ENCODE measurements at places on chromosomes 7 and 10. TPM values are rescaled to one million over a fixed set of nuclear protein-coding genes. Genes with fewer than 3 reads are reported as not detected.
A peak's percentile ranks its signal among the peaks of the same experiment; 100 is the strongest.

Gene SGMS1
- total RNA-seq: 29.1 TPM

DNA sequence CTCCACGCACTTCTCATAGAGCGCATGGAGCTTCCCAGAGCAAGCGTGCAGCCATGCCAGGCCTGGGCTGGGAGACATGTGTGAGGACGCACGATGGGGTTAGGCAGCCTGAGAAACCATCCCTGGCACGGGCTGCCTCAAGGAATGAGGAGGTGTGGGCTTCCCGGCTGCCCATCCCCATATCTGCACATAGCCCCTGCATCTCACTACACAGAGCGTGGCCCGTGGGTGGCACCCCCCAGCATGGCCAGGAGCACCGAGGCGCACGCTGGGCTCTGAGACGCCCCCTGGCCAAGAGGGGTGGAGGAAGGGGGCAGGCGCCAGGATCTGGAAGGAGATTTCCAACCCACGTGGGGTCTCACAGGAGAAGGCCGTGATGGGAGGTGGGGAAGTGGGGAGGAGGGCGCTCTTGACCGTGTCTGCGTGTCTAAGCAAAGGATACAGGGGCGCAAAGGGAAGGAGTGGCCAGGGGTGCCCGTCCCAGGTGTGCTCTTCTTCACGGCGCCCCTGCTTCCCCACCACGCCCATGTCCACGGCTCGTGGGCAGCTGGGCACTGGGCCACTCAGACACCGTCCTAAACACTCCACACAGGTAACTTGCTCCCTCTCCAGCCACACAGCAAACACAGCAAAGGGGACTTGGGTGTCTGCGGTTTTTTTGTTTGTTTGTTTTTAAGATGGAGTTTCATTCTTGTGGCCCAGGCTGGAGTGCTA, 340.5 kb downstream of the PTPRN2 start:
- DNase-seq: no peak
- no peak overlapping the region for H3K27ac ChIP-seq
- no peaks in the 10 kb centered on the region for H3K4me1 ChIP-seq
- H3K36me3 ChIP-seq: no peaks in the 10 kb centered on the region

Gene EVX1
- 0.25 TPM for total RNA-seq

Gene PIK3AP1
- total RNA-seq: 7.1 TPM

DNA sequence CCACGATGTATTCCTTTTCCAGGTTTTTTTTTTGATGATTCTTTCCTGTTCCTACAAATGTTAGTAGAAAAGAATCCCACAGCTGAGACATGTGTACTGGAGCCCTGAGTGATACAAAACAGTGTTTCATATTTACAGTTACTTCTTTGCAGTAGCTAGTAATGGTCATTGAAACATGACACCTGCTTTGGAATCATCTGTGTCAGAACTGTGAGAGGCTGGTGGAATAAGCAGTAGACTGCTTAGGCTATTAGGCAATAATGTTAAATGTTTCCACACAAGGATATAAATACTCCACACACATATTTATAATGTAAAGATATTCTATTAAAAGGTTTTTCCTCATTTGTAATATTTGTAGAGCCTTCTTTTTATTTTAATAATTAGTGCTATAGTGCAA, 394.0 kb downstream of the THSD7A start:
- no peak overlapping the region for H3K27ac ChIP-seq
- no peaks in the 10 kb centered on the region for H3K36me3 ChIP-seq
- H3K27me3 ChIP-seq: no peaks in the 10 kb centered on the region
- H3K4me3 ChIP-seq: no peak overlapping the region
- DNase-seq: no peak

DNA sequence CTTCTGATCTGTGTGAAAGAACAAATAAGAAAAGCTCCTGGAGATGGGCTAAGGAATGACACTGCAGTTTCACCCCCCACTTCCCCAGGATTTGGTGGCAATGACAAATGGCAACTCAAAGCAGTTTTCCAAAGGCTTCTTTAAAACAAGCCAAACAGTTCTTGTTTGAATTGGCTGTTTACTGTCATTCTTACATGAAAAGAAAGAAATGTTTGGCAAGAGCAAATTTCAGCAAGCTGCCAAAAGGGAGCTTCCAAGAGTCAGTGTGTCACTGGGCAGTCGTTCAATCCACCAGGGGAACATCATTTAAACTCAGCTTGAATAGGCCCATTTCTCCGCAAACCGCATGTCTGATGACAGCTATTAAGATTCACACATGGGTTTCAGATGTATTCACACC, 119.0 kb upstream of the RHOBTB1 start:
- no peaks in the 10 kb centered on the region for H3K36me3 ChIP-seq
- no peak overlapping the region for H3K27ac ChIP-seq
- H3K27me3 ChIP-seq: no peaks in the 10 kb centered on the region

DNA sequence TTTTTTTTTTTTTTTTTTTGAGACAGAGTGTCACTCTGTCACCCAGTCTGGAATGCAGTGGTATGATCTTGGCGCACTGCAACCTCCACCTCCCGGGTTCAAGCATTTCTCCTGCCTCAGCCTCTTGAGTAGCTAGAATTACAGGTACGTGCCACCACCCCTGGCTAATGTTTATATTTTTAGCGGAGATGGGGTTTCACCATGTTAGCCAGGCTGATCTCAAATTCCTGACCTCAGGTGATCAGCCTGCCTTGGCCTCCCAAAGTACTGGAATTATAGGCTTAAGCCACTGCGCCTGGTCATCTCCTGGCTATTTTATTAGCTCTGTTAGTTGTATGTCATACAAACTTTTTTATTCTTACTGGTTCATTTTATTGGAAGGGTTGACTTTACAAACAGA, 103.0 kb downstream of the LCOR start:
- H3K27ac ChIP-seq: no peak overlapping the region
- DNase-seq: no peak
- no peaks in the 10 kb centered on the region for H3K27me3 ChIP-seq
- no peaks in the 10 kb centered on the region for H3K4me1 ChIP-seq

GRCh38 chr10:15843695-15844094, 16.6 kb downstream of the MINDY3 start:
- H3K4me3 ChIP-seq: no peak overlapping the region
- no peaks in the 10 kb centered on the region for H3K4me1 ChIP-seq
- no peak for DNase-seq
- H3K36me3 ChIP-seq: 0 out of 2 replicates have a peak, but pooled peaks cover 2% of the 10 kb centered on the region

DNA sequence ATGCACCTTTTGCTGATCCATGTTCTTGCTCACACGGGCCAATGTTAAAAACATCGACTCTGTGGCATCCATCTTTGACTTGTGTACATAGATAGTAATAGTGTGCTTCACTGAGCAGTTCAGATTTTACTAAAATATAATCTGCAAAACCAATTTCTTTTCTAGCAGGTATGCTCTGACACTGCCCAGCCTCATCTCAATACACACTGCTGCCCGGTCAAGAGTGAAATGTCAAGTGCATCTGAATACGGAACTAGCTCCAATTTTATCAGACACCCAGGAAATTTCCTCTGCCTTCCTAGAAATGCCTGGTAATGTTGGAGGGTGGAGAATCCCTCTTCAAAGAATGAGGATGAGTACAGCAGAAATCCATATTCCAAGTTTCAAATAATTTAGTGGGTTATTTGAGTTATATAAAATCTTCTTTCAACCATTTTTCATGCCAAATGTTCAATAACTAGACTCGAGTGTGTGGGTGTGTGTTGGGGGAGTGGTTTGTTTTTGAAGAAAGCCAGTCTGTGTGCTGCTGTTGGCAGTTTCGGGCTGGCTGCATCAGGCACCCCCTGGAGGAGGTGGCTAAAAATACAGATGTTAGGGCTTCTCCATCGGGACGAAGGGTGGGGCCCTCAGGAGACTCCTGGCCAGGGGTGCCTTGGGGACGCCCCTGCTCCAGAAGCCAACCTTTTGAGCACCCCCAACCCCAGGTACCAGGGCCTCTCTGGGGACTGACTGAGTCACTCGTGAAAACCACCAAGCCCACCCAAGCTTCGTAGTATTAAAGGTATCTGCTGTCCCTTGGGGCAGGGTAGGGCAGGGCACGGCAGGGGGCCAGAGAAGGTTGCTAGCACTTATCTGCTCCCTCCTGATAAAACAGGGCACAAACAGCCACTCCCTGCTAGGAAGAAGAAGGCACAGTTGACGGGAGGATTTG, 15.4 kb downstream of the CTBP2 start:
- no peaks in the 10 kb centered on the region for H3K27me3 ChIP-seq
- H3K27ac ChIP-seq: peak overlapping the region; percentile 6
- peak overlapping the region; percentile 5 for H3K4me3 ChIP-seq
- DNase-seq: peak; percentile 61
- no peaks in the 10 kb centered on the region for H3K36me3 ChIP-seq
- peaks cover 62% of the 10 kb centered on the region for H3K4me1 ChIP-seq

GRCh38 chr10:10213237-10213636, 804.4 kb upstream of the CELF2 start:
- no peaks in the 10 kb centered on the region for H3K4me1 ChIP-seq
- no peak overlapping the region for H3K4me3 ChIP-seq
- no peaks in the 10 kb centered on the region for H3K27me3 ChIP-seq
- no peak for DNase-seq

Gene HBP1
- total RNA-seq: 24.3 TPM

- no peak for DNase-seq
- H3K27ac ChIP-seq: no peak overlapping the region
- H3K4me1 ChIP-seq: no peaks in the 10 kb centered on the region
- H3K27me3 ChIP-seq: no peaks in the 10 kb centered on the region
- H3K36me3 ChIP-seq: peaks cover 72% of the 10 kb centered on the region
- no peak overlapping the region for H3K4me3 ChIP-seq
Observed at GRCh38 chr10:93352638-93353383, 129.3 kb downstream of the MYOF start.

Gene DNAJC12
- total RNA-seq: 4.3 TPM

Gene SP8
- total RNA-seq: 0.76 TPM

Gene RHEB
- 114 TPM for total RNA-seq

DNA sequence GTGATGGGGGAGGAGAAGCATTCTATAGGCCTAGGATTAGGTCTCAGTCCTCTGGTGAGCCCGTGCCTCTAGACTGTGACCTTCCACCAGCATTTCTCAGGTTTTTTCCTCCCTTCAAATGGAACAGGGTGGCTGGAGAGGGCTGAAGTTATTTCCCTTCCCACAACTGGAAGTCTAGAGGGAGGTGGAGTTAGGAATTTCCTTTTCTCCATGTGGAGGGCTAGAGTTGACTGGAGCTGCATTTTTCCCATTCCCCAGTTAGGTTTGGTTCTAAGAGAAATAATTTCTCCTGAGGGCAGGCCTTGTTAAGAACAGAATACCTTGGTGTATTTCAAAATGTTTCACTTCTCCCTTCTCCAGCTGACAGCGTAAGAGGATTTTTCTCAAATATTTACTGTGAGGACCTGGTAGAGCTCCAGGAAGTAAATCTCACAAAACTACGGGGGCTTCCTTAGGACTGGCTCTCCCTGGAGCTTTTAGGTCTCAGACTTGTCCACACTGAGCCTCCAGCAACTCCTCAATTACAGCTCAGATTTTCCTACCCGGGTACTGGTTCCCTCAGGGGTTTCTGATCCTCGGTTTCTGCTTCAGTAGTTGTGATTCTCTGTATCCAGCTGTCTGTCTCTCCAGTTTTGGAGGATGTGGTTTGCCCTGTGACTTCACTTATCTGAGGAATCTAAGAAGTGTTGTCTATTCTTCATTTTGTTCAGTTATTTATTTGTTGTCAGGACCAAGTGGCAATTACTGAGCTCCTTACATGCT, 6.0 kb upstream of the REEP3 start:
- H3K4me1 ChIP-seq: peaks cover 29% of the 10 kb centered on the region
- H3K36me3 ChIP-seq: no peaks in the 10 kb centered on the region
- H3K27ac ChIP-seq: peak overlapping the region; percentile 59
- H3K27me3 ChIP-seq: no peaks in the 10 kb centered on the region

- no peak overlapping the region for H3K4me3 ChIP-seq
- H3K4me1 ChIP-seq: no peaks in the 10 kb centered on the region
- H3K36me3 ChIP-seq: no peaks in the 10 kb centered on the region
- H3K27ac ChIP-seq: no peak overlapping the region
Observed at GRCh38 chr10:118986815-118987790, 42.4 kb upstream of the NANOS1 start.

DNA sequence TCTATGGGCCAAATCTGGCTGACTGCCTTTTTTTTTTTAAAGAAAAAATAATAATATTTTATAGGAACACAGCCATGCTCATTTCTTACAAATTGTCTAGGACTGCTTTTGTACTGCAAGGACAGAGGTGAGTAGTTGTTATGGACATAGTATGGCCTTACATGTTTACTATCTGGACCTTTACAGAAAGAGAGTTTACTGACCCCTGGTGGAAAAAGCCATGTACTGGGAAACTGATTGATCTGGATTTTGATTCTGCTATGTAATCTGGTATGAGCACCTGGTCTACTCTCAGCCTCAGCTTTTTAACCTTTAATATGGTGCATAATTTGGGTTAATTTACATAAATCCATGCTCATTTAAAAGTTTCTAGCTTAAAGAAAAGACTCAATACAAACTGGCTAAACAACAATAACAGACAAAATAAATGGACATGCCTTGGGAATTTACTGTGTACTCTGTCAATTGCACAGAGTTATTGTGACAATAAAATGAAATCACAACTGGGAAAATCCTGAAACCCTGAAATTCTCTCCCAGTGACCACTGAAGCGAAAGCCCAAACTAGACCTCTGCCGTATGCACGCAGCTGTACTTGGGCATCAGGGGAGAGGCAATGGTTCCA, 260.7 kb downstream of the BMPER start:
- H3K27me3 ChIP-seq: no peaks in the 10 kb centered on the region
- no peak overlapping the region for H3K27ac ChIP-seq
- no peaks in the 10 kb centered on the region for H3K36me3 ChIP-seq
- H3K4me3 ChIP-seq: no peak overlapping the region

DNA sequence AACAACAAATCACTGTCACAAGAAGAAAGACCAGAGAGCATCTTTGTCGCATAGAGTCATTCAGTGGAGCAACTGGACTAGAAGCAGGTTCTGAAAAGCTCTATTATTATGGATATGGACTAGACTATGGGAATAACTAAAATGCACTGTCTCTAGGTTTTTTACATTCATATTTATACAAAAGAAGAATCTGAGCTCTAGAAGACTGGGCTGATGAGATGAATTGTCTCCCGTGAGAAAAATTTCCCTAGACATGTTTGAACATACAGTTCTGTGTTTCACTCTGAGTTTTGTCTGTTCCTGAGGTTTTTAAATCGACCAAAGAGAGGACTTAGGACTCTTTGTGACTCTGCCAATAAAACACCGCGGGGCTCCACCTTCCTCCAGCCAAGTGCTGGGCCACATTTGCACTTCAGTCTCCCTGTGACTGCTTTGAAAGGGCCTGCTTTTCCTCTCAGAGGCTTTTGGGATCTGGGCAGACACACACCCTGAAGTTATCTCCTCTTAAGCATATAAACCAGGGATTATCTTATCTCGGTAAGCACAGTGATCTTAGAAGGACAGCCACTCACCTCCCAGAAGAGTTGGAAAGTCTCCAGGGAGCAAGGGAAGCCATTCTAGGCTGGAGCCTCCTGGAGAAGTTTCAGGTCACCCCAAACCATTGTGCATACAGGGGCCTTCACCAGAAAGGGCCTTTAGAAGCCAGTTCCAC, 101.0 kb upstream of the JCAD start:
- no peaks in the 10 kb centered on the region for H3K27me3 ChIP-seq
- DNase-seq: no peak
- H3K4me3 ChIP-seq: no peak overlapping the region
- H3K36me3 ChIP-seq: no peaks in the 10 kb centered on the region

Gene FAM131B
- total RNA-seq: 0.20 TPM

- no peaks in the 10 kb centered on the region for H3K36me3 ChIP-seq
- H3K4me3 ChIP-seq: no peak overlapping the region
- H3K27me3 ChIP-seq: no peaks in the 10 kb centered on the region
- H3K4me1 ChIP-seq: no peaks in the 10 kb centered on the region
- H3K27ac ChIP-seq: no peak overlapping the region
Observed at GRCh38 chr10:62031507-62031906, 130.0 kb downstream of the ARID5B start.

Gene FAM24A
- not detected for total RNA-seq

Gene PDE6C
- not detected for total RNA-seq

GRCh38 chr7:149409895-149410294, 51.0 kb downstream of the ZNF777 start:
- no peak for DNase-seq
- H3K4me1 ChIP-seq: no peaks in the 10 kb centered on the region
- no peaks in the 10 kb centered on the region for H3K36me3 ChIP-seq
- no peaks in the 10 kb centered on the region for H3K27me3 ChIP-seq
